ENCODE measurements at places on chromosomes 2 and 18.

- DNase-seq: no peak
Measured at GRCh38 chr2:239818531-239819011, 206.6 kb downstream of the NDUFA10 start.

DNA sequence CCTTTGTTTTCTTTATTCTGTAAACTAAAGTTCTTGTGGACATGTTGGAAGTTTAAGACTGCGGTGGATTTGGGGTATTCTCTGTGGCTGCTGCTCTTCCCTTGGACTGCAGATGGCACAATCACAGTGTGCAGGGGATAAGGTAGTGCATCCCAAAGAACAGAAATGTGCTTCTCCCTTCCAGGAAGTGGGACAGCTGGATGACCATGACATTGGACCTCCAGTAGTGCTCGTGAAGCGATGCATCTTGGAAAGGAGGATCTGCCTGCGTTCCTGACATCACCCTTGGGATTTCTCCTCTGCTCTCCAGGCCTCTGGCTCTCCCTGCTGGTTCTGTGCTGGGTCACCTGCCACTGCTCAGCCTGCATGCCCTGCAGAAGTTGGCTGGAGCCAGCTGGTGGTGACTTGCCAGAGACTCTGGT lies 109.9 kb downstream of the SLC4A3 start:
- DNase-seq: no peak

- DNase-seq: no peak
Measured at GRCh38 chr2:74401891-74402290, 19.5 kb downstream of the C2orf81 start.

- no peak for DNase-seq
Measured at GRCh38 chr2:165587335-165587938, 117.9 kb downstream of the CSRNP3 start.

GRCh38 chr18:49515516-49515915 lies 28.5 kb upstream of the C18orf32 start:
- DNase-seq: no peak

DNA sequence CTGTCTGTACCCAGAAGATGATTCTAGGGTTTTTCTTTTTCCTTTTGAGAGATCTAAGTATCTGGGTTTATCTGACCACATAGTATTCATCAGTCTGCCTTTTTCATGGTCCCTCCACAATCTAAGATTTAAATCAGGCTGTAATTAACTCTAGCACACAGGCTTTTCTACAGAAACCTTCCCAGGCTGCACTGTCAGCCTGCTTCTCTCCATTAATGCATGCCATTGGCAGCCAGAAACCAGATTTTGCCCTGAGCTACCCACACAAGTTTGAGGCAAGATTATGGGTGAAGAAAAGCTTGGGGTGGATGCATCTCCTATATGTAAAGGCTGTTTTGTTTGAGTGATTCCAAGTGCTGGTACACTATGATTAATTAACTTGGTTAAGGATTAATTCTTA lies 45.7 kb upstream of the EML4 start:
- no peak for DNase-seq

- no peak for DNase-seq
Measured at GRCh38 chr2:118844261-118845004, 3.0 kb downstream of the EN1 start.

GRCh38 chr2:23850564-23851256 lies 76.2 kb downstream of the ATAD2B start:
- DNase-seq: peak; percentile 1

- DNase-seq: no peak
Measured at GRCh38 chr2:56981554-56981953, 797.8 kb downstream of the CCDC85A start.

- DNase-seq: no peak
Measured at GRCh38 chr2:46169467-46169866, 127.7 kb upstream of the EPAS1 start.

GRCh38 chr2:219218732-219219701 lies at the start of gene ABCB6:
Gene ABCB6 (minus strand): TSS chr2:219218958. CDS start chr2:219218673, 285 bp downstream.
- peak; percentile 81 for DNase-seq

All from GM18507 (cell line).